ACHN (cell line): ENCODE measurements at places on chromosomes 13 and 19.

DNA sequence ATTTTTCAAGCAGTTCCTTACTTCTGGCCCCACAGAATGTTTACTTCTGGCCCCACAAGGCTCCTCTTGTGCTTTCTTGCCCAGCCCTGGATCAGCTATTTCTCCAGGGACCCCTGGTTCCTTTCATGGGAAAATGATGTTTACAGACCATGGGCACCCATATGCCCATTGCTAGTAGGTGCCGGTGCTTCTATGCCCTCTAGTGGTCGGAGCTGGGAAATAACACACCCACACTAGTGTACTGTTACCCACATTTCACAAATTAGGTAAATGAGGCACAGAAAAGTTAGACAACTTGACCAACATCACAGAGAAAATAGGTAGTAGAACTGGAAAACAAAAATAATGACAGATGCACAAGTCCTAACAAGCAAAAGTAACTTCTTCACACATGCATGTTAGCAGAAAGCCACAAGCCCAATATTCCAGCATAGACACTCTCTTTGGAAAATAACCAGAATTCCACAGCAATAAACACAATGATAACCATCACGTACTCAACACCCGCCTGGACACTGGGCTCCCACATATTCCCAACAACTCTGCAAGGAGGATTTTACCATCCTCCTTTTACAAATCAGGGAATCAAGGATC, 1.3 kb upstream of the CEACAM6 start:
- DNase-seq = peak; percentile 44

- DNase-seq = no peak
These were observed 39.6 kb downstream of the RAB20 start for GRCh38 chr13:110521946-110522345.

- no peak for DNase-seq
These were observed 167.5 kb downstream of the URI1 start for GRCh38 chr19:30109565-30109964.

GRCh38 chr13:98910501-98910951, 67.3 kb downstream of the DOCK9 start:
- DNase-seq = peak; percentile 32

DNA sequence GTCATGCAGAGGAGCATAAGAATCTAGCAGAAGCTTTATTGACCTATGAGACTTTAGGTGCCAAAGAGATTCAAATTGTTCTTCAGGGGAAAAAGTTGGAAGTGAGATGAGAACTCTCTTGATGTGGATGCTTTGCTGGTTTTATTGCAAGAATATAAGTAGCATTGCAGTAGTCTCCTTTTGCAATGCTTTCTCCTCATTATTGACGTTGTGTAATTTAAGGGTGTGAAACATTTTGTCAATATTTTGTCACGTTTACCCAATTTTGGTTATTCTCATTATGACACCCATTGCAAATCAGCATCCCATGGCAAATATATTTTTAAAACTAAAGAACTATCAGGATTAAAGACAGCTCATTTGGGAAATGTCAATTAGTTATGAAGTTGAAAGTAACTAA, 11.9 kb upstream of the LILRB5 start:
- no peak for DNase-seq

DNA sequence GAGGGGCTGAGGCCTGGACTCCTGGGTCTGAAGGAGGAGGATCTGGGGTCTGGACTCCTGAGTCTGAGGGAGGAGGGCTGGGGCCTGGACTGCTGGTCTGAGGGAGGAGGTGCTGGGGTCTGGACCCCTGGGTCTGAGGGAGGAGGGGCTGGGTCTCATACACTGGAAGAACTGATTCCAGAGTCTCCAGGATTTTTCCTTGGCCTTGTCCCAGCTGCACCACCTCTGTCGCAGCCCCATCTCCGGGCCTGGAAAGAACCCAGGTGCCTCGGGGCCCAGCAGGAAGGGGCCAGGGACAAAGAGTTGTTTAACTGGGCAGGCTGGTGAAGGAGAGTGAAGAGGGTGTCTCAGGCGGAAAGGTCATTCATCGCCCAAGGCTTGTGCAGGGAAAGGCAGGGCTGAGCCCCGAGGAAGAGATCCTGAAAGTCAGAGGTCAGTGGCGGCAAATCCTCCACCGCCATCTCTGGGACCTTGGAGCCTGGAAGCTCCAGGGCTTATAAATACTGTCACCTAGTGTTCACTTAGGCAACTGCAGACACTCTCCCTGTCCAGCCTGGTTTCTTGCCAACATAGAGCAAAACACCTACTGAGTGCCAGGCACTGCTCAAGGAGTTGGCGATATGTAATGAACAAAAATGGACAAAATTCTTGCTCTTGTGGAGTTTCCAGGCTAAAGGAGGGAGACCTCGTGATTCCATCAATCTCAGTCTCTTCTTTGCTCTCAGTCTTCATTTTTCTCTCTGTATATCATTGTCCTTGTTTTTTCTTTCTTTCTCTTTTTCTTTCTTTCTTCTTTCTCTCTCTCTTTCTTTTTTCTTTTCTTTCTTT, 4.4 kb upstream of the KCNN4 start:
- DNase-seq = peak; percentile 78

DNA sequence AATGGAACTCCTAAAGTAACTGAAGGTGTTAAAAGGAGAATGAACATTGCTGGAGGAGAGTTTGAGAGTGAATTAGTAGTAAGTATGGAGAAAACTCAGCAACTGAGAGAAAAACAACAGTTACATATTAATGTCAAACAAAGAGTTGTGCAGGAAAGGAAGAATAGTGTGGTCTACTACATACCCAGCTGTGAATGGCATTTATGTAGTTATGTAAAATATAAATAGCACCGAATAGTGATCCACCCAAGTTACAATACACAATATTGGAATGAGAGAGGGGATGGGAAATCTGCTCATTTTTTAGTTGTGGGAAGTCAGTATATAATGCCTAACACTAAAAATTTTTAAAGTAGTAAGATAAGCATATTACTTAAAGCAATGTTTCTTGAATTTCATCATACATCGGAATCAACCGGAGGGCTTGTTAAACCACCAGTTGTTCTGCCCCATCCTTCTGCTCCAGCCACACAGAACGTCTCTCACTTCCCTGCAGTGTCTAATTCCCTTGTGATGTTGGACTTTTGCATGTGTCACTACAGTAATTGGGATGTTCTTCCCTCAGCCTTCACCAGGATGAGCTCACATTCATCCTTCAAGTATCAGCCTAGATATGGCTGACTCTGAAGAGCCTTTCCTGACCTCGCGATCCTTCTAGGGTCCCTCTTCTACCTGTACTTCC, 11.5 kb downstream of the CCDC70 start:
- no peak for DNase-seq

DNA sequence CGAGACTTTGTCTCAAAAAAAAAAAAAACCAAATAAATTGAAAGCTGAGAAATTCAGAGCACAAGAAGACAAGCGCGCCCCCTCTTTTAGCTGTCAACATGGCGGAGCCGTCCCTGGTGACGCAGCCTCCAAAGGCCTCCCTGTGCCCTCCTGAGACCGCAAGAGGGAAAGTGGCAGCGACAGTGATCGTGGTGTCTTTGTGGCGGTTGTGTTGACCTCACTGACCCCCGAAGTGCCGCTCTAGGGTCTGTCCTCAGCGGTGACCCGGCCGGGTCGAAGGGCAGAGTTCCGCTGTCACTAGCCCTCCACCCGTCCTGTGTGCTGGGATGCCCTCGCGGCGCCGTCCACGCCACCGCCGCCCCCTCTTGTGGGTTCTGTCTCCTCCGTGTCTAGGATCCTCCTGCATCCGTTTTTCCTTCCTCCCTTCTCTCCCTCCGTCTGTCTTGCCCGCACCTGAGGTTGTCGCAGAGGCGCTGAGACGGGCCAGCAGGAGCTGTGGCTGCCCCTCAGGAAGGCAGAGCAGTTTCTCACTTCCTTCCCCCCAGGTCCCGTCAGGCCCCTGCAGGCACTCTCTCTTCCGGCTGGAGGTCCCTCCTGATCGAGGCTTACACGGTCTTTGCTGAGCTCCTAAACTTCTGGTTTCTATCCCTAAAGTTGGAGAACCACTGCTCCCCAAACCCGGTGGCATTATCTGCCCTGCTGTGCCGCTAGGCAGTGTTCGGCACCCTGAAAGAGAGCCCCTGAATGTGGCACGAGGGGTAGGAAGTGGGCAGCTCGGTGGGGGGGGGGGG, 7.2 kb downstream of the UHRF1 start:
- no peak for DNase-seq

DNA sequence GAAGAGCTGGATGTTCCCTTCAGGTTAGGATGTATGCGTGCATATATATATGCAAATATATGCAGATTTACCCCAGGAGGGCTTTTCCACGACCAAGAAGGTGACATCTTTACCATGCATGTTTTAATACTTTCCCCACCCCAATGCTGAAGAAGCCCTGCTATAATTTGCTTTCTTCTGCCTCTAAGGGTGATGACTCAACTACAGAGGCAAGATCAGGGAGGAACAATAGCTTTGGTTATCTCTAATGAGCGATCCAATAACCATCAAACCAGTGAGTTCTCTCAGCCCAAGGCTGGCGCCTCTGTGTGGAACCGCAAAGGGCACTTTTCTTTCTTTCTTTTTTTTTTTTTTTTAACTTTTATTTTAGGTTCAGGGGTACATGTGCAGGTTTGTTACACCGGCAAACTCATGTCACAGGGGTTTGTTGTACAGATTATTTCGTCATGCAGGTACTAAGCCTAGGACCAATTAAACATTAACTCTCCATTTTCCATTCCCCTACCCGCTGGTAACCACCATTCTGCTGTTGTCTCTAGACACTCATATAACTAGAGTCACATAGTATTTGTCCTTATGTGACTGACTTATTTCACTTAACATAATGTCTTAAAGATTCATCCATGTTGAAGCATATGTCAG, 25.7 kb upstream of the UBE2L5 start:
- DNase-seq = no peak

DNA sequence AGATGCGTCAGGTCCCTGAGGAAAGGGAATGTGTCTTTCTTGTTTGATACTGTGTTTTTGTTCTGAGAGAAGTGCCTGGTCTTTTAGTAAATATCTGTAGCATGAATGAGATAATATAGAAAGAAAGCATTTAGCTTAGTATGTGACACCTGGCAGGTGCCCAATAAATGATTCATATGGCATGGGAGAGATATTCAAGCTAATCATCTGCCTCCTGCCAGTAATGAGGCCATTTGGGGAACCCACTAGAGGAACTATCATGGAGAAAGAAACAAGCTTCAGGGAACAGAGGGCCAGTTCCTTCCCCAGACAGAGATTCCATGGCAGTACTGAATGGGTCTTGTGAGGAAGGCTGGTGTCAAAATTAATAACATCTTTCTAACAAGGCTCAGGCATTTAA, 603.9 kb downstream of the DCT start:
- no peak for DNase-seq

GRCh38 chr19:2385053-2385721, 25.1 kb downstream of the TMPRSS9 start:
- DNase-seq = peak; percentile 85

GRCh38 chr19:17686592-17687024, 1.5 kb downstream of the UNC13A start:
- DNase-seq = no peak

- DNase-seq = no peak
These were observed 643.9 kb downstream of the TBC1D4 start for GRCh38 chr13:74838096-74838495.

GRCh38 chr13:33543631-33544265, 258.2 kb upstream of the STARD13 start:
- DNase-seq = peak; percentile 15

GRCh38 chr19:35006342-35006998, 6.3 kb downstream of the GRAMD1A start:
- peak; percentile 50 for DNase-seq

DNA sequence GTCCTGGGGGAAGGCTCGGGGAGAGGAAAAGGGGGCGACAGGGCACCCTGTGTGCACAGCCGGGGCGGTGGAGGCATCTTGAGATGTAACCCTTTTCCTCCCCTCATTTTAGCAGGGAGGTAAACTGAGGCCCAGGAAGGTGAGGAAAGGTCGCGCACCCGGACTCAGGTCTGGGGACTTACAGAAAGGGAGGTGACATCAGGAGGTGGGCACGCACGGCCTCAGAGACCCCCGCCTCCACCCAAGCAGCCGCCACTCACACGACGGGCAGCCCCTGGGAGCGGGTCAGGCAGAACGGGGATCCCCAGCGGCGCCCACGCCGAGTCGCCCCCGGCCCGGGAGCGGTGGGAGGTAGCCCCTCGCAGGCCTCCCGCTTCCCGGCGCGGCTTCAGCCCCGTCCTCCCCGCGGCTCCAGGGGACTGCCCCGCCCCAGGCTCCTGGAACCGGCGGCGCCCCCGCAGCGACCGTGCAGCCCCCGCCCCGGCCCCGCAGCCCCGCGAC, 477 bp downstream of the PIP5K1C start:
- no peak for DNase-seq

DNA sequence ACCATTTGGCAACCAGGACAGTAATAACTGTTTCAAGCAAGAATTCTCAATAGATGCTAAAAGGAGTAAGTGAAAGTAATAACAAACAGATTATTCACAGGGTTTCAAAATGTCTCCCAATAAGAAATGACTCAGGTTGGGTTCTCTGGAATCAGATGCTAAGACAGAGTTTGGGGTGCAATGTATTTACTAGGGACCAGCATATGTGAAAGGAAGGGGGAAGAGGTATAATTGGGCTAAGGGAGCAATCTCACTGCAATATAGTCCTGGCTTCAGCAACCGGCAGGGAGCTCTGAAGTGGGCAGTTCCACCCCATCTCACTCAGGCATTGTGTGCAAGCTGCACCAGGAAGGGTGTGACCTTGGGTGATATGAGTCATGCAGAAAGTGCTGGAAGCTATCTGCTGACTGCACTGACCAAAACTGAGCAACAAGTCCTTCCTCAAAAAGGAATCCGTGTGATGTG, 23.4 kb downstream of the ZDHHC20 start:
- DNase-seq = peak; percentile 62

DNA sequence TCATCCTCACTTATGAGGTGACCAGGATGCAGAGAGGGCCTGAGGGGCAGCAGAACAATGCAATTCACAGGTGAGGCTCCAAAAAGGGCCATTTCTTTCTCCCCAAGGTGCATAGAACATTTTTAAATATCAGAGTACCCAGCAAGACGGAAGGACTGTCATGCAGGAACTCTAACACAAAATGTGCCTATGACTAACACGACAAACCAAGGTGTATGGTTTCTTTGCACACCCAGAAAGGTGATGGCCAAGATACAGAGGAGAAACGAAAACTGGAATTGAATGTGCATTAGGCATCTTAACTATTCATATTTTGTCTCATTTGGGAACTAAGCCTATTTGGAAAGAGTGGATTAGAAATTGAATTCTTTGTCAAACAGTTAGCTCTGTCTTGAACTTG, 29.9 kb downstream of the SHISA2 start:
- no peak for DNase-seq

DNA sequence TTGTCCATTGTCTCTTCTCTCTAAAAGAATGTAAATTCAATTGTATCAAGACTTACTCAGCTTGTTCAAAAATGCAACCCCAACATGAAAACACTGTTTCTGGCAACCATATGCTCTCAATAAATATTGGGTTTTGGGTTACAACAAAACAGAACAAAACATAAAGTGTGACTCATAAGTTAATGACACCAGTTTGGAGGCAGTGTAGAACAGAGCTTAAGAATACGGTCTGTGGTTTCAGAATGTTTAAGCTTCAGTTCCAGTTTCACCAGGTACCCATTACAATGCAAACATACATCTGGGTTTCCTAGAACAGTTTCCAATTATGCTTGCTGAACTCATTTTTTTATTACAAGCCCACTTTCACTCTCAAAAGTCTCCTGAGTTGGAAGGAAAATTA, 285.8 kb upstream of the PCDH9 start:
- no peak for DNase-seq
